ENCODE measurements at places on chromosomes 6 and 20.
A peak's percentile ranks its signal among the peaks of the same experiment; 100 is the strongest.

GRCh38 chr20:15682690-15683089, 890.6 kb downstream of the KIF16B start:
- no peak for DNase-seq

- peak; percentile 36 for DNase-seq
These were observed 23.5 kb downstream of the TOX2 start for GRCh38 chr20:43938017-43938655.

GRCh38 chr6:4819706-4820283, 43.6 kb downstream of the CDYL start:
- no peak for DNase-seq

DNA sequence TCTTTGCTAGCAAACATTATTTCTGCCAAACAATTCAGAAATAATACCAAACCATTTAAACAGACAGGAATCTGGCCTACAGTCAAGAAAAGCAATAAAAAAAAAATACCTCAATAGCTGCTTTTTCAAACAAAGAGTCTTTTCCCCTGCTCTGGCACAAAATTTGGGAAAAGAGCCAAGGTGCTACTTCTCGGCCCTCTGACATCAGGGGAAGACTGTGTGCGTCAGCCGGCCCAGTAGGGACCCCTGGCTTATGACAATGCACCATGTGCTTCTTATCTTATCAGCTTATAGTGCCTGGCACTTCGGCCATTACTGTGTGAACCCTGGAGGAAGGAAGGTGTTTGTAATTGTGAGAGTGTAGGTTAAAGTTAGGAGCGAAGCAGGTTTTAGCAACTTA, 89.4 kb downstream of the PDE10A start:
- no peak for DNase-seq

GRCh38 chr6:21504790-21505189, 88.8 kb upstream of the SOX4 start:
- DNase-seq = no peak

GRCh38 chr6:162109480-162110050, 618.0 kb downstream of the PRKN start:
- DNase-seq = peak; percentile 45

- DNase-seq = no peak
These were observed 7.4 kb downstream of the SNX9 start for GRCh38 chr6:157830354-157831017.

- DNase-seq = peak; percentile 14
These were observed 1.8 kb downstream of the ECHDC1 start for GRCh38 chr6:127341471-127342202.

DNA sequence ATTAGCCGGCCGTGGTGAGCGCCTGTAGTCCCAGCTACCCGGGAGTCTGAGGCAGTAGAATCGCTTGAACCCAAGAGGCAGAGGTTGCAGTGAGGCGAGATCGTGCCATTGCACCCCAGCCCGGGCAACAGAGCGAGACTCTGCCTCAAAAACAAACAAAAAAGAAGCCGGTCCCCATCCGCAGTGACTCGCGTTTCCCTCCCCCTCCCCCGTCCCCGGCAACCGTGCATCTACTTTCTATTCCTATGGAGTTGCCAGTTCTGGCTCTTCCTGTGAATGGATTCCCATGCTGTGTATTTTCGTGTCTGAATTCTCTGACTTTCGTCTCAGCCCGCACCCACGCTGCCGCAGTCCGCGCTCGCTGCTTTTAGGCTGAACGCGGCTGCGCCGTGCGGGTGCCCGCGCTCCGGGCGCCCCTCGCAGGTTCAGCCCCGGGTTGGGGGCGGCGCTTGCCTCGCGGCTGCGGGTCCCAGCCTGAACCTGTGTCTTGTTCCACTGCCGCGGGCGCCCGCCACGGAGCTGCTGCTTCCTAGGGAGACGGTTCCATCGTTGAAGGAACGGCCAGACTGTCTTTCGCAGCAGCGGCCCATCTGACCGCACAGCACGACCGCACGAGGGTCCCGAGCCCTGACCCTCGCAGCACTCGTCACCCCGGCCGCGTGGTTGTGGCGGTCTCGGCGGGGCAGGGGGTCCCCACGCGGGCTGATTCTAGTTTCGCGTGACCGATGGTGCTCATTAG, 1.1 kb upstream of the MRGBP start:
- DNase-seq = peak; percentile 72

GRCh38 chr6:140440223-140440835, 1065.9 kb upstream of the CITED2 start:
- no peak for DNase-seq

DNA sequence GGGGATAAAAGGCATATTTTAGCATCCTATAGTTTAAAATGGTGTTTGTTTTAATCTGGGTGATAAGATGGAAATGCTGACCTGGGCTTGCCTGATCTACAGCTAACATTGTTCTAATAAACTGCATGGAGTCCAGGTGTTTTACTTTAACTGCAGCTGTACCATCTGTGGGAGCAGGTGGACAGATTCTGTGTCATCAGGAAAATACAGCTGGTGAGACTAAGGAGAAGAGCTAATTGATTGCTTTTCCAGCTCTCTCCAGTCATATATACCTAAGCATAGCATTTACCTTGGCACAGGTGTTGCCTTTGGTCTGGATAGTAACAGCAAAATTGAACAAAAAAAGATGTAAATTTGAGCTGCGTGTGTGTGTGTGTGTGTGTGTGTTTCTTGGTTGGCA, 31.6 kb downstream of the CBFA2T2 start:
- no peak for DNase-seq

- no peak for DNase-seq
These were observed 9.3 kb upstream of the MAK start for GRCh38 chr6:10847684-10848083.

DNA sequence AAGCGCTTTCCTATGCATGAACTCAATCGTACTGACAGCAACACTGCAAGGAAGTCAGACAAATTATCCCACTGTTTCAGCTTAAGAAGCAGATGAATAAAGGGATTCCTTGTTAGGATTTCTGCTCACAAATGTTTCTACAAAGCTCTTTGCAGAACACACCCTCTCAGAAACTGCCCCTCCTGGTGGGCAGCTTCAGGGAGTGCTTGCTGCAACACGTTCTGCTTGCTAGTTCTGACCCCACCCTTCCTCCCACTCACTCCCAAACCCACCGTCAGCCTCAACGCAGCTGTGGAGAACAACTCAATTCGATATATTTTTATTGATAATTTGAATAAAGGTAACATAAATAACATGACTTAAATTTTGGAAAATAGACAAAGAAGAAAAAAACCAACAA, 250.8 kb upstream of the PRDM1 start:
- peak; percentile 61 for DNase-seq

GRCh38 chr6:55443238-55444134, 116.2 kb downstream of the GFRAL start:
- DNase-seq = no peak

DNA sequence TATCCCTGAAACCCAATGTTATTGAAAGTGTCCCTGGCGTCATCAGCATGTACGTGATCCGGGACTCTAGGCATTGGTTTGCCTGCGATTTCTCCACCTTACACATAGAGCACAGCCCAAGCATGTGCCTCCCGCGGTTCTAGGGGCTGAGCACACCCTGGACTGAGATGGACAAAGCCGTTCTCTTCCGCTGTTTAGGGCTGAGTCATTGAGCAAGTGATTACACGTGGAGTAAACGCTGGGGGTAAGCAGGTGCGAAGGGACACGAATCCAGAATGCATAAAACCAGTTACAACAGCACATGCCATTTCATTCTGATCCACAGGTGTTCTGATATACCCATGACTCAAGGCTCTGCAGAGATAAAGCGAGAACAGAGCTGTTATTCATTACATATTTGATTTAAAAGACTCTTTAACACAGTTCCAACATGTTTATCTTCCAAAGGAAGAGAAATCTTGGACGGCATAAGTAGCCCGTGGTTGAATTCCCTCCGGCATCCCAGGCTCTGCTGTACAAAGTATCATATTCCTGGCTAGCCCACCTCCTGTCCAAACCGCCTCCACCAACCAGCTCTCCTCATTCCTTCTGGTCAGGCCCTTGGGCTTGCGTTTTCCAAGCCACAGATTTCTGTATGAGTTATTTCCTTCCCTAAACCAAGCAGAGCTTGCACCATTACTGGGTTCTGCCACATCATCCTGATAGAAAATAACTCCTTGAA, 36.1 kb upstream of the THBS2 start:
- DNase-seq = peak; percentile 76

- no peak for DNase-seq
These were observed 3.8 kb downstream of the PTPRT start for GRCh38 chr20:43185901-43186300.

Data from suppressor macrophage (primary cell).